ENCODE measurements at places on chromosomes 5 and 9. TPM values are rescaled to one million over a fixed set of nuclear protein-coding genes. Genes with fewer than 3 reads are reported as not detected.

PCDH1 gene
- 24.9 TPM for total RNA-seq

PRLR gene
- total RNA-seq: 7.9 TPM

LRRTM2 gene
- 0.52 TPM for total RNA-seq

ZNF879 gene
- total RNA-seq: 1.6 TPM

MPDZ gene
- 12.5 TPM for total RNA-seq

FAM200C gene
- total RNA-seq: 6.0 TPM

IPPK gene
- total RNA-seq: 2.9 TPM

SPINK6 gene
- total RNA-seq: not detected

SLC1A1 gene
- 2.6 TPM for total RNA-seq

RNF183 gene
- total RNA-seq: not detected
